ENCODE measurements at places on chromosomes 12 and 14.

DNA sequence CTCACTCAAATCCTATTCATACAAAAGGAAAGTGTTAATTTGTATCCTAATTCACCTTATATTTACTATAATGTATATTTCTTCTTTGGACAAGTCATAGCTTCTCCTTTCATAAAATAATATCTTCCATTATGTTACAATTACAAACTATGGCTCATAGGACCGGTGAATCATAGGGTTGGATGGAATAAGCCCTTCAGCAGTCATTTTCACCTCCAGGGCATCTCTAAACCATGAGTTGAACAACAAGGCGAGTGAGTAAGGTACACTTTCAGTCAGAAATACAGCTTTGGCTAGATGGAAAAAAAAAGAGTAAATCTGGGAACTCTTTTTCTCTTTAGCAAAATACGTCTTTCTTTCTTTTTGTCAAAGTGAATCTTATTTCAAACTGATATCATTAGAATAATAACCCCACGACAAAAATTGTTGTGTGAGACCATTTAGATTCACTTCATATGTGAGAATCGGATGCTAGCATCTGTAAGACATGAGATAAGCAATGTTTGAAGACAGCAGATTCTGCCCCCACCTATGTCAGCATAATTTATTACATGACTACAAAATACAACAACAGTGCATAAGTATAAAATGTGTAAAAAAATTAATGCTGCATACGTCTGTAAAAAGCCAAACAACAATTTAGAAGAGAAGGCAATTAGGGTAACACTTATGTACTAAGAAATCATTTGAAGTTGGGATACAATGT, 184.4 kb upstream of the SLC38A2 start:
- no peak for DNase-seq

DNA sequence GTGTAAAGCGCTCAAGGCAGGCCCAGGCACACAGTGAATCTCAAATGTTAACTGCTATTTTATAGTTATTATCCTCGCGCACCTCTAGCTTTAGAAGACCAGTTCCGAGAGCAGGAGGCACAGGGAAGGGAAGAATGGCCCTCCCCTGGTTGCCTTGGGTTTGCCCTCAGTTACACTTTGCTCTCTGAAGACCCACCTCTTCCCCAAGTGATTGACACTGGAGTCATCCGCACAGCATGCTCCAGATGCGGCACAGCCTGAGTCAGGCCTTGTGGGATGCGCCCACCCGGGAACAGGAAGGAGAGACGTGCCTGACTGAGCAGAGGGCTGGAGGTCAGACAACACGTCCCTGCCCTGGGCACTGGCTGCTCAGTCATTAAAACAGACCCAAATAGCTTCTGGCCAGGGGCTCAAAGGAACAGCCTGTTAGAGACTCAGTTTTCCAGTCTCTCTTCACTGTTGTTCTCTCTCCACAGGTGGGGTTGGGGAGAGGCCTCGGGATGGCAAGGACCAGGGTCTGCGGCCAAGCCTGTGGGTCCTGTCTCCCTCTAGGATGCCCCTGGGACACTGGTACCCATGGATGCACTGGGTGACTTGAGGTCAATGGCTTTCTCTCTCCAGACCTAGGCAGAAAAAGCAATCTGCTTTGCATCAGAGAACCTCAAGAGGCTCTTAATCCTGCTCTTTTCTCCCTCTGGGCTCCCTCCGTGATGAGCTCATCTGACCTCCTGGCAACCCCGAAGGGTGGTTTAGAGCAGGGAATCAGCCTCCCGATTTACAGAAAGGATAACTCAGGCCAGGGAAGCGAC, 13.6 kb upstream of the MLXIP start:
- DNase-seq, result no peak

DNA sequence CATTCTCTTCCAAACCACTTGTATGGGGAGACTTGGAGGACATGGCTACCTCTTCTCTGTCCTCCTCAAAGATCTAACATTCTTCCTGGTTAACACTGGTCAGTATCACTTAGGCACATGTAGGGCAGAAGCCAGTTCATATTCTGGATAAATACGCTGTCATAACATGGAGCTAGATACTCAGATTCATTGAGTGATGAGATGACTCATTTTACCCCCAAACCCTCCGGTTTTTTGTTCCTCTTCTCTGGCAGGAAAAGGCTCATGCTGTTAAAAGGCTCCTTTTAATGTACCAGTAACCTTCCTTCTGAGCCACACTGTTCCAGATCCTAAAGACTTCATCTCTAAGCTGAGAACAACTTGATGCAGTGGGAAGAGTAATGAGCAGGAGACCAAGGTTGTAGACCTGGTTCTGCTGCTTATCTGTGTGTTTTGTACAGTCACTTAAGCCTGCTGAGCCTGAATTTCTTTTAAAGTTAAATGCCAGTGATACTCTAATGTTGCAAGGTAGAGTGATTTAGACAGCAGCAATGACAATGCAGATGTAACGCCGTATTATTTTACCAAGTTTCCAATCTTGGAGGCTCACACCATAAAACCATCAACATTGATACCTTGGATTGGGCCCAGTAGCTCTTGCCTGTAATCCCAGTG, 57.3 kb upstream of the ELK3 start:
- DNase-seq, result no peak

DNA sequence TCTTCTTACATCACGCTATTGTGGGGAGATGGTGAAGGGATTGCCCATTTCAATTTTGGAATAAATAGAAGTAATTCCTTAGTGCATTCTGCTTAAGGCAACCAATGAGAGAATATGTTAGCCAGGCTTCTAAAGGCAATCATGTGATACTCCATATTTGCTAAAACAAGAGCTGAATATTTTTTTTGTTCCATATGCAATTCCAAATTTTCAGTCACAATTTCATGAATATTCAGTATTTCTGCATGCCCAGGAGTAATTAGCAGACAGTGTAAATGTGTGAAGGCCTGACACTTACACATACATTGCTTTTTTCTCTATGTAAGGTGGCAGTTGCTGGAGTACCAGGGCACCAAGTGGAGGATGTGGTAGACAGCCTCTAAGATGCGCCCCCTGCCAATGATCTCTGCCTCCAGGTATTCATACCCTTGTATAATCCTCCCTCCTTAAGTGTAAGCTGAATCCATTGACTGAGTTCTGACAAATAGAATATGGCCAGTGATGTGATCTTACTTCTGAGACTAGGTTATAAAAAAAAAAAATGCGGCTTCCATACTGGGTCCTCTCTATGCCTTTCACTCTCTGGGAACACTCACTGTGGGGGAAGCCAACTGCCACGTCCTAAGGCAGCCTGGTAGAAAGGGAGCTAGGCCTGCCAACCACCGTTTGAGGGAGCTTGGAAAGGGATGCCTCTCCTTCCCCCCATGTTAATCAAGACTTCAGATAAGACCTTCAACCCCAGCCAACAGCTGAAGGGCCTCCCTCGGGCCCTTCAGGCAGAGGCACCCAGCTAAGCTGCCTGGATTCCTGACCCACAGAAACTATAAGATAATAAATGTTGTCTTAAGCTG, 62.7 kb upstream of the PTGR2 start:
- no peak for DNase-seq

- DNase-seq, result no peak
Observed at GRCh38 chr12:96427269-96427729, 27.1 kb upstream of the CDK17 start.

- no peak for DNase-seq
Observed at GRCh38 chr14:69529563-69529962, 45.0 kb downstream of the PLEKHD1 start.

DNA sequence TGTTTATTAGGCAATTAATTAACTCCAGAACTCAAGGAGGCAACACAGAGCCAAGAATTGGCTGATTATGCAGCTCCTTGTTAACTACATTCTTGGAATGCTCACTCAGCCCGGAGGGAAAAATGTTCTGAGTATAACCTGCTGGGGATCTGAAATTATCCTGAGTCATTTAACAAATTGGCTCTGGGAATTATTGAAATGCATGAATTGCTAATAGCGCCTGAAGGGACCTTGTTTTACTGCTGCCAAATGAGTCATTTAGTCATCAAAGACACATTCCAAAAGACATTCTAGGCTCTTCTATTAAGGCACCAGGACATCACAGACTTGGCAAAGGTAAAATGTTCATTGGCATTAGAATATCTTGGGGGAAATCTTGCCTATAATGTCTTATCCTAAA, 13.0 kb downstream of the TMEM52B start:
- no peak for DNase-seq

- DNase-seq, result no peak
Observed at GRCh38 chr14:65044596-65044959, 57.7 kb downstream of the MAX start.

DNA sequence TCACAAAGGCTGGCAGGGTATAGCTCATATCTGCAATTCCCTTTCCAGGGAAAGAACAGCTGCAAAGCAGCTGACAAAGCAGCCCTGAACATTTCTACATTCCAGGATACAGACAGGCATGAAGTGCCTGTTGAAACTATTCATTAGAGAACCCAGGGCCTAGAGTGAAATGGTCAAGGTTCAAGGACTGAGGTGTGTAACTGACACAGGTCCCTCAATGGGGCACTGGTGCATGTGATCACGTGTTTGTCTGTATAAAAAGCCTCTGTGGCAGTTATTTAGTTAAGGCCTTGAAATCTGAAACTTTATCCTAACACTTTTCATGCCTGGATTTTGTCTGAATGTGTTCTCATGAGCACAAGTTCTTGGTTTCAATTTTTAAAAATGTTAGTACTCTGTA, 47.1 kb downstream of the GIT2 start:
- DNase-seq, result peak; percentile 53

DNA sequence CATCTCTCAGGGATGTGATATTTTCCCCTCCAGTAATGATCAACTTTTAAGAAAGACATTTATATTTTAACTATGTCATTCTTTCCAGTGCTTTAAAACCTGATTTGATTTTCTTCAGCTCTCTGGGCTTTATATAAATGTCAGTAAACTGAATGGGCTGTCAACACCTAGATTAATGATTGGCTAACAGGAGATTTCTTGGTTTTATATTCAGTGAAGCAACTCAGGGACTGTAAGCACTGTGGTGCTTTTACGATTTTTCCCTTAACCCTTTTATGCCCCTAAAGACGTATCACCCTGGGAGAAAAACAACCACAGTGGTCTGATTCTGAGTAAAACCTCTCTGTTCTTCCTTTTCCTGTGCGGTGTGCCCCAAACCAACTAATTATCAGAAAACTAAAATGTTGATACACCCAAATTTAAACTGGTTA, 38.0 kb downstream of the PTGER2 start:
- DNase-seq, result no peak

DNA sequence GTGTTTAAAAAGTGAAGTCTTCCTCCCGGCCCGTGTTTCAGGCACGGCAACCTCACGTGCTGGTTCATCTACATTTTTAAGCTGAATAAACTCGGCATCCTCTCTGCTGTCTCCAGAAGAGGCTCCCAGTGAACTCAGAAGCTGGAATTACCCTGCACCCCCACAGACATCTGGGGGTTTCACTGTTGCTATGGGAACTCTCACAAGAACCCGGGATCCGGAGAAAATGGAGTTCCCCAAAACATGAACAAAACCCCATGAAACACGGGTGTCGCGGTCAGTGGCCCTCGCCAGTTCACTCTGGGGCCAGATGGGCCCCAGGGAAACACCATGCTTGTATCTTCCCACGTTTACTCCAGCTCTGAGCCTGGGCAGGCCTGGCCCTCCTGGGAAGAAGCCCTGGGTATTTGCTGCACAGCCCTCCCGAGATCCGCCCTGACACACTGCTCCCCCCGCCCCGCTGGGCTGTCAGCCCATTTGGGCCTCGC, 143.7 kb downstream of the PIWIL1 start:
- DNase-seq, result no peak

DNA sequence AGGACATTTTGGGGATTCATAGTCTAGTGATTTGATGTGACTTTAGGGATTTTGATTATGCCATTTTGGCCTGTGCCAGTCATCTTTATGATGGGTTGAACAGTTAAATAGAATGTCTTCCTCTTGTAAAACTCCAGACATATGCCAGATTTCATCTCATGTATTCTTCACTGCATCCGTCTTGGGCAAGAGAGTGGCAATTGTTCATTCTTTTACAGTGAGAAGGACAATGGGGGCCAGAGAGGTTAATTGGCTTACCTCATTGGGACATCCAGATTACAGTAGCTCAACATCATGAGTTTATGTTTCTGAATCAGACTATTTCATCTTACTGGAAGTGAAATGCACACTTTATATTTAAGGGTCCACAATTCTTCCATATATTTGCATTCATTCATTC, 108.2 kb upstream of the SLC38A2 start:
- DNase-seq, result no peak

GRCh38 chr12:83185241-83185640, 498.5 kb downstream of the TMTC2 start:
- no peak for DNase-seq

DNA sequence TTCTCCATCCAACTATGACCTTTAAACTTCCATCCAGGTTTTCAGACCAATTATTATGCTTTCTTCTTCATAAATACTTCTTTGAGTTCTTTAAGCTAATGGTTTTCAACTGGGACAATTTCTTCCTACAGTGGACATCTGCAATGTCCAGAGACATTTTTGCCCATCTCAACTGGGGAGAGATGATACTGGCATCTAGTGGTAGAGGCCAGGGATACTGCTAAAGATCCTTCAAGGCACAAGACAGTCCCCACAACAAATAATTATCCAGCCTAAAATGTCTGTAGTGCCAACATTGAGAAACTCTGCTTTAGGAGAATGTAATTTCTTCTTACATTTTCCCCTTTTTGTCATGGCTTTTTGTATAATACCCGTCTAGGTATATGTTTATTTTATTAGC, 10.6 kb downstream of the TRHDE start:
- no peak for DNase-seq

GRCh38 chr12:23055004-23055403, 430.0 kb downstream of the ETNK1 start:
- no peak for DNase-seq

DNA sequence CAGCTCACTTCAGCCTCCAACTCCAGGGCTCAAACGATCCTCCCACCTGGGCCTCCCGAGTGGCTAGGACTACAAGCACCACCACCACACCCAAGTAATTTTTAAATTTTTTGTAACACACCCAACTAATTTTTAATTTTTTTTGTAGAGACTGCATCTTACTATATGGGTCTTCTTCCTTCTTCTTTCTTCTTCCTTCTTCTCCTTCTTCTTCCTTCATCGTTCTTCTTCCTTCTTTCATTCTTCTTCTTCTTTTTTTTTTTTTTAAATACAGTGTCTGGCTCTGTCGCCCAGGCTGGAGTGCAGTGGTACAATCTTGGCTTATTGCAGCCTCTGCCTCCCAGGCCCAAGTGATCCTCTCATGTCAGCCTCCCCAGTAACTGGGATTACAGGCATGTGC, 965 bp upstream of the CREBL2 start:
- no peak for DNase-seq

- DNase-seq, result no peak
Observed at GRCh38 chr14:91019673-91020072, 40.8 kb downstream of the RPS6KA5 start.

All from left renal cortex interstitium (tissue), 4 donors.